SK-N-SH treated with all-trans-retinoic acid at 6 μM for 48 hours (cell line): ENCODE measurements at places on chromosomes 1 and 21.

- no peak for ATAC-seq
Observed at GRCh38 chr1:9542430-9542829, 3.2 kb downstream of the SLC25A33 start.

DNA sequence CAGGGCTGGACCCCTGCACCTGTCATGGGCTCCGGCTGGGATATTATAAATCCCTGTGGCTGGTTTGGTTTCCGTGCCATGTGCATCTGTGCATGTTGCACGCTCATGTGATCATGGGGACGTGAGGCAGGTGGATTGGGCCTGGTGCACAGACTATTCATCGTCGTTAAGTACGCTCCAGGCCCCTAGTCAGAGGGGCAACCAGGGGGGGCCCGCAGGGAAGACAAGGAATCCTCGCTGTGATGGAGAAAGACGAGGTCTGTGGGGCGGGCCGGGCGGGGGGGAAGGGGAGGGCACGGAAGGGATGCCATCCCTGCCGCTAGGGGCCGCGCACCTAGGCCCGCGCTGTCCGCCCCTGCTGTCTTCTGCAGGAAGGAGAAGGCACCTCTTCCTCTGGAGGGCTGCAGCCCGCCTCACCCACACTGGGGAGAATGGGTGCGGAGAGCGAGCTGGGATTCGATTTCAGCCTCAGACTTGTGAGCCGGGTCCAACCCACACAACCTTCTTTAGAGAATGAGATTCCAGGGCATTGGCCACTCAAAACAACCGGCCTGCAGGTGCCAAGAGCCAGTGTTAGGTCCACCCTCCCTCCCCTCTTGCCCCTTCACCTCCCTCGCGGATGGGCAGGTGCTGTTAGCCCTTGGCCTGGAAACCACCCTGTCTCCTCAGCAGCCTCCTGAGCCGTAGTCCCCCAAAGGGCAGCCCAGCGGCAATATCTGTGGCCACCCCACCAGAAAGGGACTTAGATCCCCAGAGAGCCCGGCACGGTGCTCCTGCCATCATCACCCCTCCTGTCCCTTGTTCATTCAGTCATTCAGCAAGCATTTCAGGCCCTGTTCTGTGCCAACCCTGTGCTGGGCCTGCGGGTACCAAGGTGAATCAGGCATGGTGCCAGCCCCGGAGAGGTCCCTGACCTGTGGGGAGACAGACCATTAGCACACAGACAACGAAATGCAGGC, 950 bp upstream of the LRP8 start:
- ATAC-seq = no peak

DNA sequence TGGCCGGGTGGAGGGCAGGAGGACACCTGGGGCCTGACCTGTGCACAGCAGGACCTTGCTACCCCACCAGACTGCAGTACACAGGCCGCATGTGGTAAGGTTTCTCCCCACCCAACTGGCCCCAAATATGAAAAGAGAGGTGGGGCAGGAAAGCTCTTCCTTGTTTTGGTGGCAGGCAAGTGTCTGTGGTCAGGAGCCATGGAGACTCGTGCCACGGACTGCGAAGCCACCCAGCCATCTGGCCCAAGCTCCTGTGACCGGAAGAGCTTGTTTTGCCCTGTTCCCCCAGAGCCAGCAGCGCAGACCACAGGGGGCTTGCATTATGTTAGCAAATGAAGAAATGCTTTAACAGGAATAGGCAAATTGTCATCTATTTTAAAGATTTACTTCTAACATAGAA, 54.9 kb downstream of the OLIG1 start:
- ATAC-seq = no peak

GRCh38 chr1:85325920-85326319, 49.5 kb upstream of the BCL10 start:
- ATAC-seq = peak; percentile 22

DNA sequence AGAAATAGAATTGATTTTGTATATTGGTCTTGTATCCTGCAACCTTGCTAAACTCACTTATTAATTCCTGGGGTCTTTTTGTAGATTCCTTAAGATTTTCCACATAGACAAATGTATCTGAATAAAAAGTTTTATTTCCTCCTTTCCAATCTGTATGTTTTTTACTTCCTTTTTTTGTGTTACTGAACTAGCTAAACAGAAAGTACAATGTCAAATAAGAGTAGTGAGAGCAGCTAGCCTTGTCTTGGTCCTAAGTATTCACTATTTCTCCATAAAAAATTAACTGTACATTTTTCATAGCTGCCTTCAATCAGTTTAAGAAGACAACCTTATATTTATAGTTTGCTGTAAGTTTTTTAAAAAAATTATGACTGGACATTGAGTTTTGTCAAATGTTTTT, 74.9 kb downstream of the FASLG start:
- no peak for ATAC-seq

- no peak for ATAC-seq
Observed at GRCh38 chr1:14932034-14932638, 221.4 kb upstream of the TMEM51 start.

DNA sequence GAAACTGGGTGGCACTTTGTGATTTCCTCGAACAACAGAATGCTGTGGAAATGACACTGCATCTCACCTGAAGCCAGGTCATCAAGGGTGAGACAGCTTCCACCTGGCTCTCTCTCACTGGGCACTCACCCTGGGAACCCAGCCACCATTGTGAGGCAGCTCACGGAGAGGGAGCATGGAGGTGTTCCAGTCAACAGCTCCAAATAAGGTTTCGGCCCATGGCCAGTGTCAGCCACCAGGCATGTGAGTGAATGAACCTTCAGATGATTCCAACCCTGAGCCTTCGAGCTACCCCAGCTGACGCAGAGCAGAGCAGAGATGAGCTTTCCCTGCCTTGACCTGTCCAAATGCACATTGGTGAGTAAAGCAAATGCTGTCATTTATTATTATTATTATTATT, 58.1 kb downstream of the SYDE2 start:
- no peak for ATAC-seq

- no peak for ATAC-seq
Observed at GRCh38 chr1:177274687-177275211, 104.0 kb downstream of the BRINP2 start.

GRCh38 chr1:30447080-30447479, 276.3 kb downstream of the MATN1 start:
- ATAC-seq = no peak

DNA sequence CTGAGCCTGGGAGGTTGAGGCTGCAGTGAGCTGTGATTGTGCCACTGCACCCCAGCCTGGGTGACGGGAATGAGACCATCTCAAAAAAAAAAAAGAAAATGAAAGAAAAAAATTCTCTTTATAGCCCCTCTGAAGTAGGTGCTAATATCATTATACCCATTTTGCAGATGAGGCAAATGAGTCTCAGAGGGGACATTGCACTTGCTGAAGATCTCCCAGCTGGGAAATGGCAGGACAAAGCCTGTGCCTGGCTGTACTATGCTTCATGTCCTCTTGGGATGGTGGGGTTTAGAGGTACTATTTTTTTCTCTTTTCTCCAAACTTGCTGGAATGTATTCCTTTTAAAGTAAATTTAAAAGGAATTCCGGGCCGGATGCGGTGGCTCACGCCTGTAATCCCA, 1.6 kb downstream of the SMPDL3B start:
- no peak for ATAC-seq

- no peak for ATAC-seq
Observed at GRCh38 chr1:47924270-47925048, 72.7 kb downstream of the TRABD2B start.

DNA sequence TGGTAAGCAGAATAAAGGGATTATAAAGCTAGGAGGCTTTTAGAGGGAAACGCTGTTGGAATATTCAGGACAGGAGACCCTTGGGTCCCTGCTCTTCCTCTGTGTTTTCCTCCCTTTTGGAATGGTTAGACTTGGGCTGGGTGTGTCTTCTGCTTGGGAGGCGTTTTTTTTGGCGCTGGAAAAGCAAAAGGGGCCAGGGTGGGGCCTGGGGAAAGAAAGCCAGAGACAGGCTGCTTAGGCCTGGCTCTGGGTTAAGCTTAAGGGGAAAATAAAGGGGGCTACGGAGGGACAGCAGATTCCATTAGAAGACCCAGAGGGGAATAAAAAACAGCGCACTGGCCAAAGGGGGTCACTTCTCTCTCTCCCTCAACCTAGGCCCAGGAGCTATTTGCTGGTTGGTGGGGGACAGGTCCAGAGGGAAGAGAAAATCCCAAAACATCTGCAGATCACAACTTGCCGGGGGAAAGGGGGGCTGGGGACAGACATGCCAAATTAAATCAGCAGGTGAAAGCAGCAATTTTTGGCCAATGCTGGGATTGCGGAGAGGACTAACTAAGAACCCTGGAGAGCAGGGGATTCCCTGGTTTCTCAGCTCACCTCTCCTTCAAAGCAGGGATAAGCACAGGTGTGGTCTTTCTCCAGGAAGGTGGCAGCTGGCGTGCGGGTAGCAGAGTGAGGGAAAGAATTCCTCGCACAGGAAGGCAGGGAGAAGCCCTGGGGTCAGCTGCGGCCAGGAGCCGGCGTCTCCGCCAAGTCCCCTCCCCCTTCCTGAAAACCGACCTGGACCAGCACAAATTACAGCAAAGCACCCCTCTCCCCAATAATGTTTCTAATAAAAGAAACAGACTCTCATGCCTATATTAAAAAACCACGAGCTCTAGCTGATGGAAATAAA, 82.2 kb upstream of the AK4 start:
- no peak; the same call in 2 of the 3 replicates for ATAC-seq

DNA sequence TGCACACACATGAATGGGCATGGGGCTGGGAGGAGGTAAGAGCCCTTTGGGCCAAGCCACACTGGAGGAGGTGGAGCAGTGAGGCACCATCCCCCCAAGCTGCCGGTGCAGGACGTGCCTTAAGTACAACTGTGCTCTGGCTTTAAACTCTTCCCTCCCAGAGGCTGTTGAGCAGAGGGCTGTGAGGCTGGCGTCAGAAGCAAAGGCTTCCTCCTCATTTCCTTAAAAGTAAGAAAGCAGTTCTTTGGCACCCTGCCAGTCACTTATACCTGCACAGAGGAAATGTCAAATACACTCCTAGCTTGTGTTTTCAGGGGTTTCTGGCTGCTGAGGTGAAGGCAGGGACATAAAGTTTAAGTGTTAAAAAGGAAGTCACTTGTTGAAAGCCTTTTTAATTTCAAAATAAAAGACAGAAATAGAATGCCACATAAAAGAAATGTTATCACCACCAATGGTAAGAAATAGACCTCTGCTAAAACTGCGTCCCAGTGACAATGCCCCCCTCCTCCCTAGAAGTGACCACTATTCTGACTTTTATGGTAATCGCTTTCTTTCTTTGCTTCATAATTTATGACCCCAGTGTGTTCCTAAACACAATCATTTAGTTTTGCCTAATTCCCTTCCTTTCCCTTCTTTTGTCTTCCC, 33.0 kb downstream of the LAMC2 start:
- no peak for ATAC-seq

- no peak for ATAC-seq
Observed at GRCh38 chr1:234611847-234612351, 1.9 kb upstream of the IRF2BP2 start.

GRCh38 chr1:109765896-109766615, 2.3 kb upstream of the EPS8L3 start:
- ATAC-seq = no peak

DNA sequence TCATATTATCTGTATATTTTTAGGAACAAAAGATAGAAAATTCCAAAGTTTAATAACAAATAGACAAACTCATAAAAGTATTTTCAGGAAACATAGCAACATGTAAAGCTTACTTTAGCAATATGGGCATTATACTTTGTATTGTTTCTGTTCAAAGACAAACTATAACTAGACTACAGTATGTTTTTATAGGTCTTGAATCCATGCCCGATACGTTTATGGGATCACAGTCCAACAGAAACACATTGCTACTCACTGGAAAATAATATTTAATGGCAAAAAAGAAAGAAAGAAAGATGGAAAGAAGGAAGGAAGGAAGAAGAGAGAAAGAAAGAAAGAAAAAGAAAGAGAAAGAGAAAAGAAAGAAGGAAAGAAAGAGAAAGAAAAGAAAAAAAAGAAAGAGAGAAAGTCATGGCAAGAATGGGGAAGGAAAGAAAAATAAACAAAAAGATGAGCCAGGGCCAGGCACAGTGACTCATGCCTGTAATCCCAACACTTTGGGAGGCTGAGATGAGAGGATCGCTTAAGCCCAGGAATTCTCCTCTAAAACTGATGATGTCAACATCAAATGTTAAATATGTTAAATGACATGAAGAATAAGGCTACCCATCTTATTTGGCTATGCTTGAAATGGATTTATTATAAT, 32.7 kb downstream of the TM2D1 start:
- ATAC-seq = peak; percentile 47; the same call in 2 of the 3 replicates

DNA sequence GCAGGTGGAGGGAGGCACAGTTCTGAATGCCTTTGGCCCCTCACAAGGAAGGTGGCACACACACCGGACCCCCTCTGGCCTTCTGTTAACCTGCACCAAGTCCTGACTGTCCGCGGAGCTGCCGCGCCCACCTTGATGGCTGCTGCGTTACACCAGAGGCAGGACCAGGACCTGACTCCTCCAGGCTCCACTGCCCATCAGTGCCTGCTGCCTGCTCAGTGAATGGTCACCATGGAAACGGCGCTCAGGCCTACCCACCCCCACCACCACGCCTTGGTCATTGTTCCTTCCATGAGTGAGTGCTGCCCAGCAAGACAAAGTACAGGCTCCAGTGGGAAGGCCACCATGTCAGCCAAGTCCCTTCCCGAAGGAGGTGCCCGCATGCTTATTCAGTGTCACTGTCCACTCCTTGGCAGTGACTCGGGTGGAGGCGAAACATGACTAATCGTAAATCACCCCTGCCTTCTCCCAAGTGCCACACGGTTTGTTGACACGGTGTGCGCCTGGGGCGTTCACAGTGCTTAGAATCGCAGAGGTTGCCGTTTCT, 57.3 kb downstream of the SLC37A1 start:
- no peak for ATAC-seq

DNA sequence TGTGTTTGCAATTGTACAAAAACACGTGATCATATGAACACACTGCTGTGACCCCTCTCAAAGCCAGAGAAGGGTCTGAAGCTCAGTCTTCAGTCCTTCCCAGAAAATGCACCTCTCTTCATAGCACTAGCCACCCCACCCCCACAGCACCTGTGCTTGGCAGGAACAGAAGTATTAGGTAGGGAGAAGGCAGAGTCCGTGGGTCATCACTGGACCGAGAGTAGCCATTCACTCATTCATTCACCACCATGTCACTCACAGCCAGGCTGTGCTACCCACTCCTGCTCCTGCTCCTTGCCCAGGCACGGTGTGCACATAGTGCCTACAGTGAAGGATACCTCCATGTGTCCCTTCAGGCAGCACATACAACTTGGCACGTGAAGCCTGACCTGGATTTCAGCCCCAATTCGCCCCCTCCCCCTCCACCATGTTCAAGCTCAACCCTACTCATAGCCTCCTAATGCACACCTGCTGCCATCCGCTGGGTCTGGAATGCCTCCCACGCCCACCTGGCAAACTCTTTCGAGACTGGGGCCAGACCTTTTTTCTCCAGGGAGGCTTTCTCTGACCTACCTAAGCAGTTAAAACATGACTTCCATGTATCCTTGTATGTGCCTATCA, 81.9 kb upstream of the GALNT2 start:
- no peak for ATAC-seq

GRCh38 chr1:16082283-16083038, 9.0 kb upstream of the FAM131C start:
- ATAC-seq = peak; percentile 67

DNA sequence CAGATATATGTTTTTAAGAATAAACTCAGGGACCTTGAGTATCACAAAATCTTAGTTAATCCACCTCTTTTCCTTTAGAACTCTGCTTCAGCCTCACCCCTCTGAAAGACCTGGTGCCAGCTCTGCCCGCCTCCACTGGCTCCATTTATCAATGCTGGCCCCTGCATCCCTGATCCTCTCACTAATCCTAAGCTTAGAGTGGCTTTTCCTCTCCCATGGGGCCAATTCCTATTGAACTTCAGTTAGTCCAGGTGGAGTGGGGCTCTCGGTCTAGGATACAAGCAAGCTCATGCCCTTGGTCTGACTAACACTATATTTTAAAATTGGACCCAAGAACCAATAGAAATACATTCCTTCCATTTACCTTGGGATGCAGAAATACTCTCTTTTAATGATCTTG, 87.0 kb downstream of the RGS7 start:
- ATAC-seq = no peak
